ENCODE measurements at places on chromosomes 3 and 15.
A peak's percentile ranks its signal among the peaks of the same experiment; 100 is the strongest.

GRCh38 chr15:76647612-76648011, 257.5 kb downstream of the SCAPER start:
- H3K27ac ChIP-seq = no peak overlapping the region
- H3K4me3 ChIP-seq = no peak overlapping the region
- peaks cover 12% of the 10 kb centered on the region for H3K4me1 ChIP-seq
- H3K36me3 ChIP-seq = no peaks in the 10 kb centered on the region
- DNase-seq = no peak

GRCh38 chr3:60759439-60759838, 491.8 kb downstream of the FHIT start:
- H3K4me1 ChIP-seq = peaks cover 34% of the 10 kb centered on the region
- H3K27me3 ChIP-seq = peaks cover 2% of the 10 kb centered on the region
- DNase-seq = no peak
- H3K27ac ChIP-seq = no peak overlapping the region
- H3K4me3 ChIP-seq = no peak overlapping the region
- H3K36me3 ChIP-seq = no peaks in the 10 kb centered on the region

- H3K36me3 ChIP-seq = peaks cover 6% of the 10 kb centered on the region
- no peak overlapping the region for H3K4me3 ChIP-seq
- H3K4me1 ChIP-seq = peaks cover 1% of the 10 kb centered on the region
- H3K27me3 ChIP-seq = peaks cover 2% of the 10 kb centered on the region
- DNase-seq = no peak
Observed at GRCh38 chr3:67377299-67377698, 277.1 kb downstream of the SUCLG2 start.

- H3K36me3 ChIP-seq = no peaks in the 10 kb centered on the region
- H3K27ac ChIP-seq = no peak overlapping the region
- H3K27me3 ChIP-seq = no peaks in the 10 kb centered on the region
- H3K4me1 ChIP-seq = no peaks in the 10 kb centered on the region
- H3K4me3 ChIP-seq = no peak overlapping the region
Observed at GRCh38 chr3:98232489-98232888, 31.6 kb upstream of the OR5H6 start.

DNA sequence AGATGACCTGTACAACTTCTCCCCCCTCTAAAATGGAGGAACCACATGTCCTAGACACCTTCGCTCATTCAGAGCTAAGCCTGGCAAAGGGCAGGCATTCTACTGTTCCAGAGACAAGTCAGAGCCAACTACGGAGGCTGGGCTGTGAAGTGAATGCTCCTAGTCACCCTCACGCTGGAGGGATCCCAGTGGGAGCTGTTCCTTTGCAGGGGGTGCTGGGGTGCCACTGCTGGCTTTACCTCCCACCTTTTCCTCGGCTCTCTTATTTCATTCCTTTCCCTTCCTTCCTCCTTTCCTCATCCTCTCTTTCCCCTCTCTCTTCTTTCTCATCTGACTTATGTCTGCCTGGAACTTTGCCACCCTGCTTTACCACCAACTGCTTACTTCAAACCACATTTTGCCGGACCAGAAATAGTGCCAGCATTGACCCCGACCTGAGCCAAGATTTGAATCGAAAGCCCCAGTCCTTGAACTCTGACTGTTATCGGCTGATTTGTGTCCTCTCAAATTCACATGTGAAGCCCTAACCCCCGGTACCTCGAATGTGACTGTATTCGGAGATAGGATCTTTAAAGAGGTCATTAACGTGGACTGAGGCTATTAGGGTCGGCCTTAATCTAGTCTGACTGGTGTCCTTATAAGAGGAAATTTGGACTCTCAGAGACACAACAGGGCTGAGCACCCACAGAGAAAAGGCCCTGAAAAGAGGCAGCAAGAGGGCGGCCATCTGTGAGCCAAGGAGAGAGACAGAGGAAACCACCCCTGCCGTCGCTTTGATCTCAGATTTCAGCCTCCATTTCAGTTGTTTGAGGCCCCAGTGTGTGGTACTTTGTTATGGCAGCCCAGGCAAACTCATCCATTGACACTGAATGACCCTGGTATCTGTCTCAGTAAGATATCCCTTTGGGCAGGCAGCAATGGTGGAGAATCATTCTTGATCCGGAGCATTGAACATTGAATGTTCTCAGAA, 31.3 kb upstream of the TBC1D21 start:
- H3K4me3 ChIP-seq = no peak overlapping the region
- peaks cover 43% of the 10 kb centered on the region for H3K27me3 ChIP-seq

DNA sequence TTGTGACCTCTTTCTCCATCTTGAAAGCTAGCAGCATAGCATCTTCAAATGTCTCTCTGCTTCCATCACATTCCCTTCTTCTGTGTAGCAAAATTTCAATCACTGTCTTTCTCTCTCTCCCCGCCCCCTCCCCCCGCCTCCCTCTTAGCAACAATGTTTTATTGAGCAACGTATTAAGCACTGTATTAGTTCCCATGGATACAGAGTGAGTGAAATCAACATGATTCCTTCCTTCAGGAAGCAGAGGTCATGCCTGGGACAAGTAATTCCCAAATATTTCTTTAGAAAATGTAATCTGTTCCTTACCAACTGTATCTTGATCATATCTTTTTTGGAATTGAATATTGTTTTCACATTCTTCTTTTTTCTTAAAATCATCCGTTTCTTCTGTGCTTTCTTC, 373.7 kb upstream of the NECTIN3 start:
- peaks cover 6% of the 10 kb centered on the region for H3K36me3 ChIP-seq
- peak overlapping the region; percentile 27 for H3K27ac ChIP-seq
- peaks cover 11% of the 10 kb centered on the region for H3K4me1 ChIP-seq
- H3K27me3 ChIP-seq = no peaks in the 10 kb centered on the region
- H3K4me3 ChIP-seq = no peak overlapping the region
- DNase-seq = no peak

DNA sequence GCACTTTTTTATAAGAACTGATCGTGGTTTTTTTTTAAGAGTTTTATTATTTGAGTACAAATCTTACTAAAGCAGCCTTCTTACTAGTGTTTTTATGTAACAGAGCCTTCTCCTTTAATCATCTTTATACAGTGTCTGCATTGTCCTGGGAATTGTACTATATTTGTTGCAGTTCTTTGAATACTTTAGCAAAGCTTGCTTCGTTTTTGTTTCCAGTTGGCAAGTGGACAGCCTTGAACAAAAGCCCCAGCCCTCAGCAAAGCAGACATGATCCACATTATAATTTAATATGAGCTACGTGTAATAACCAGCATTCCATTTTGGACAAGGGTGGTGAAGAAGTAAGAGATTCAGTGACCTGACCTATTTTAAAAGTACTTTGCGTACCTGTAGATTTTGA, 112.2 kb upstream of the FLNB start:
- H3K27ac ChIP-seq = no peak overlapping the region
- H3K4me3 ChIP-seq = no peak overlapping the region
- no peaks in the 10 kb centered on the region for H3K4me1 ChIP-seq

GRCh38 chr3:185212086-185212485, 41.8 kb downstream of the EHHADH start:
- H3K4me1 ChIP-seq = peaks cover 36% of the 10 kb centered on the region
- no peak for DNase-seq
- no peak overlapping the region for H3K4me3 ChIP-seq
- H3K27ac ChIP-seq = no peak overlapping the region

DNA sequence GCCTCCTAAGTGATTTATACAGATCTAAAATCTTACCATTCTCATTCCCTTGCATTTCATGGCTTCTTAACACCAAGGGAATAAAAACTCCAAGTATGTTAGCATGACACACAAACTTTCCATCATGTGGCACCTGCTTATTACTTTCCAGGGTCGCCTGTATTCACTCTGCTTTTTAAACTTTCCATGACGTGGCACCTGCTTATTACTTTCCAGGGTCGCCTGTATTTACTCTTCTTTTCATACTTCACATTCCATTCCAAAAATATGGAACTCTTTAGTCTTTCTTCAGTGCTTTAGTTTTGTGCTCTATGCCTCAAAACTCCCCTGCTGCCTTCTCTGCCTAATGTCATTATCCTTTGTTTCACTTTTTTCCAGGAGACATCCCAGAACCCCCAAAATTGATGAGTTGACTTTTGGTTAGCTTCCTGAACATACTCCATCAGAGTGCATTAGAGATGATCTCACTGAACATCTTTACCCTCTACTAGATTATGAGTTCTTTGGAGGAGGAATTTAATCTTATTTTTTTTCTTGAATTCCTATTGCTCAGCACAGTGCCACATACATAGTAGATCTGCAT, 47.0 kb downstream of the CALML4 start:
- H3K27me3 ChIP-seq = no peaks in the 10 kb centered on the region
- H3K4me1 ChIP-seq = no peaks in the 10 kb centered on the region
- no peak overlapping the region for H3K27ac ChIP-seq

DNA sequence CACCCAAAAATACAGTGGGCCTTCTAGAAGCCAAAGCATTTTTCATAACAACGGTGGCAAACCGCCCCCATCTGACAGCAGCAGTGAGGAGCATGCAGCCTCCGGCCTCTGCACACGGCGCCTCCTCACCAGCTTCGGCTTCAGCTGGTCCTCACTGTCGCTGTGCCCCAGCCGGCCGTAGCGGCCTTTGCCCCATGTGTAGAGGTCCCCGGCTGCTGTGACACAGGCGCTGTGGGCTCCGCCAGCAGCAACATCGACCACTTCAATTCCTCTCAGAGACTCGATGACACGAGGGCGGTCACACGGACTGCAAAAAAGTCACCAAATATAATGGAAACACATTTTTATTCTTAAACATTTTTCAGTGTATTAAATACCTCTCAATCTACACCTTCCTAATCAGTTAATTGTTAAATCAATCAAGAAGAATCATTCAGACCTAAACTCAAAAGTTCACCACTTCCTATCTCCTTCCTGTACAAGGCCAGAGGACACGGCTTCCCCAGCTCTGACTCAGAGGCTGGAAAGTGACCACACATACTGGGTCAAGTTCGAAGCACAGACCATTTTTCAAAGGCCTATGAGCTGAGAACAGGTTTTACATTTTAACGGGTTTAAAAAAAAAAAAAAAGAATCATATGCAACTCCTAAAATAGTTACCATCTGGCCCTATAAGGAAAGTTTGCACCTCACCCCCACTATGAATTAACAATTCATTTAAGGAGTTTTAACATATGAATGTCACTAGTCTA, 33.6 kb upstream of the OCA2 start:
- peaks cover 10% of the 10 kb centered on the region for H3K36me3 ChIP-seq
- peak; percentile 62 for DNase-seq
- H3K4me3 ChIP-seq = peak overlapping the region; percentile 13
- peaks cover 31% of the 10 kb centered on the region for H3K4me1 ChIP-seq
- H3K27ac ChIP-seq = peak overlapping the region; percentile 83

DNA sequence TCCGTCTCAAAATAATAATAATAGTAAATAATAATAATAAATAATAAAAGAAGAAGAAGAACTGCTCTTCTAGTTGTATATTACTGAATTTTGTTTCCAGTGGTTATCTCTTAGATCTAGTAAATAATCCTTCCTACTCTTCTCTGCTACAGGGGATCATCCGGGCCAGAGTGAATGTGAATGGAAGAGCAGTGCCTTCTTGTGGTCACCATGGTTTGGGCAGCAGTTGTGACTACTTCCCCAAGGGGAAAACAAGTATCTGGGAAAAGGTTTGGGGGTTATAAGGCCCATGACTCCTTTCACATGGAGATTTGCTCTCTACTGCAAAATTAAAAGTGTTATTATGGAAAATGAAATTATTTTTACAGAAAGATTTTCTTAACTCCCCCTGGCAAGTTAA, 5.5 kb upstream of the OR5K1 start:
- no peaks in the 10 kb centered on the region for H3K4me1 ChIP-seq
- H3K27ac ChIP-seq = no peak overlapping the region
- H3K27me3 ChIP-seq = peaks cover 2% of the 10 kb centered on the region
- no peak for DNase-seq
- no peak overlapping the region for H3K4me3 ChIP-seq
- H3K36me3 ChIP-seq = no peaks in the 10 kb centered on the region

DNA sequence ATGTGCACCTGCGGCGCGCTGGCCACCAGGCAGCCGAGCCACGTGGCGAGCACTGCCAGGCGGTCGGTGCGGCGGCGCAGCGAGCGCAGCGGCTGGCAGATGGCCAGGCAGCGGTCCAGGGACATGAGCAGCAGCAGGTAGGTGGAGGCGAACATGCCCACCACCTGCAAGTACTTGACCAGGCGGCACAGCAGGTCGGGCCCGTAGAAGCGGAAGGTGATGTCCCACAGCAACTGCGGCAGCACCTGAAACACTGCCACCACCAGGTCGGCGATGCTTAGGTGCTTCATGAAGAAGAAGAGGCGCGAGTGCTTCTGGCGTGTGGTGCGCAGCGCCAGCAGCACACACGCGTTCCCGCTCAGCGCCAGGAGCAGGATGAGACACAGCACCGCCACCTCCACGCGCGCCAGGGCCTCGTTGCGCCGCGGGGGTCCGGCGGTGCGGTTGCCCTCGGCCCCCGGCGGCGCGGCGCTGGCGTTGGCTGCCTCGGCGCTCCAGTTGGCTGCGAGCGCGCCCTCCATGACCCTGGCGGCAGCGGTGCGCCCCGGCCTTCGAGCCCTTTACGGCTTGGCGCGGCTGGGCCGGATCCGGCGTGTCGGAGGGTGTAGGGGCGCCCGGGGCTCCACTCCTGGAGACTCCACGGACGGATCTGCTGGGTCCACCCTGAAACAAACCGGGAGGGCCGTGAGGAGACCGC, 1.6 kb downstream of the OXTR start:
- H3K27me3 ChIP-seq = peaks cover 18% of the 10 kb centered on the region
- H3K4me3 ChIP-seq = peak overlapping the region; percentile 97
- DNase-seq = no peak
- peak overlapping the region; percentile 91 for H3K27ac ChIP-seq
- H3K4me1 ChIP-seq = peaks cover 63% of the 10 kb centered on the region
- peaks cover 59% of the 10 kb centered on the region for H3K36me3 ChIP-seq

DNA sequence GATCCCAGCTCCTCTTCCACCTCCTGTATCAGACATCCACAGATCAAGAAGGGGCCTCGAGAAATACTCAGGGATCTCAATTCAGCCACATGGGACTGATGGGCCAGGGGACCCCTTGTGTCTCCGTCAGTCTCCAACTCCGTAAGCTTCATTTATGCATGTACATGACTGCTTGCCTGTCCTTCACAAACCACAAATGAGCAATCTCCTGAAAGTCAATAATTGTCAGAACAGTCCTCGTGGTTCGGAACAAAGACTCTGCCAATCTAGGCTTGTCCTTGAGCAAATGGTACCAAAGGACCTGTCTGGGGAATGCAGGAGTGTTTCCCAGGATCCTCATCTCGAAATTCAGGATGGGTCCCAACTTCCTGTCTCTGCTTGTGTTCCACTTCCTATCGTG, 20.8 kb downstream of the SLC12A8 start:
- DNase-seq = no peak
- H3K27ac ChIP-seq = no peak overlapping the region
- H3K4me1 ChIP-seq = peaks cover 14% of the 10 kb centered on the region
- H3K36me3 ChIP-seq = no peaks in the 10 kb centered on the region
- H3K4me3 ChIP-seq = no peak overlapping the region

GRCh38 chr3:27521179-27521871, 37.1 kb upstream of the SLC4A7 start:
- no peaks in the 10 kb centered on the region for H3K36me3 ChIP-seq
- H3K4me3 ChIP-seq = no peak overlapping the region
- peak; percentile 82 for DNase-seq
- peak overlapping the region; percentile 92 for H3K27ac ChIP-seq
- no peaks in the 10 kb centered on the region for H3K27me3 ChIP-seq

- H3K4me1 ChIP-seq = no peaks in the 10 kb centered on the region
- H3K4me3 ChIP-seq = no peak overlapping the region
- no peak overlapping the region for H3K27ac ChIP-seq
- H3K27me3 ChIP-seq = no peaks in the 10 kb centered on the region
- DNase-seq = no peak
- no peaks in the 10 kb centered on the region for H3K36me3 ChIP-seq
Observed at GRCh38 chr3:18501679-18502343, 76.7 kb upstream of the SATB1 start.
